ENCODE measurements at places on chromosomes 2 and 18.

DNA sequence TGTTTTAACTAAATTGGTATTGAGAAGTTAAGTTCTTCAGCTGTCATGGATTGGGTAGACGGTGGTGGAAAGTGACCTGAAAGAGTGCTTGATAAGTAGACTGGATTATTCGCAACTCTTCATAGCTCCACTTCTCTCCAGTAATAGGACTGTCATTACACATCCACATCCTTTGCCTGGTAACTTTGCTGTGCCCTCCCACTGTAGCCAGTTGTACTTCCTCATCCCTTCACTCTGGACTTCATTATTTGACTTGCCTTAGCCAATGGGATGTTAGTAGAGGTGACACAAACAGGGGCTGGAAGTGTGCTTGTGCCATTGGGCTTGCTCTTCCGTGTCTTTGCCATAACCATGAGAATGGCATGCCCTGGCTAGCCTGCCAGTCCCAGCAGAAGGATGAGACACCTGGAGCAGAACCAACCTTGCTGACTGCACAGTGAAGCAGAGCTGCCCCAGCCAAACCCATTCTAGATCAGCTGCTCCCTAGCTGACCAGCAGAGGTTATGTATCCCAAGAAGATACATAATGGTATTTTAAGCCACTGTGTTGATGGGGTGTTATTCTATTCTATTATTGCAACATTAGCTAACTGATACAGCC is 16.9 kb downstream of the QPCT start:
- DNase-seq: no peak

GRCh38 chr2:10741139-10741538 is 19.7 kb downstream of the ATP6V1C2 start:
- DNase-seq: no peak

GRCh38 chr2:232275670-232276069 is 102.9 kb upstream of the ALPP start:
- no peak for DNase-seq

GRCh38 chr18:77765468-77765867 is 515.8 kb downstream of the GALR1 start:
- DNase-seq: no peak

- DNase-seq: no peak
These were observed 189.4 kb downstream of the AGPS start for GRCh38 chr2:177582000-177582399.

- no peak for DNase-seq
These were observed 36.6 kb upstream of the VIT start for GRCh38 chr2:36659872-36660312.

Measured in stimulated activated CD4-positive, alpha-beta T cell treated with anti-CD3 and anti-CD28 coated beads, TNF-alpha, amount 100 ng/mL, for 48 hours (primary cell).